Cortex of kidney (tissue), 1 donor: ENCODE measurements at places on chromosomes 6 and 20.

DNA sequence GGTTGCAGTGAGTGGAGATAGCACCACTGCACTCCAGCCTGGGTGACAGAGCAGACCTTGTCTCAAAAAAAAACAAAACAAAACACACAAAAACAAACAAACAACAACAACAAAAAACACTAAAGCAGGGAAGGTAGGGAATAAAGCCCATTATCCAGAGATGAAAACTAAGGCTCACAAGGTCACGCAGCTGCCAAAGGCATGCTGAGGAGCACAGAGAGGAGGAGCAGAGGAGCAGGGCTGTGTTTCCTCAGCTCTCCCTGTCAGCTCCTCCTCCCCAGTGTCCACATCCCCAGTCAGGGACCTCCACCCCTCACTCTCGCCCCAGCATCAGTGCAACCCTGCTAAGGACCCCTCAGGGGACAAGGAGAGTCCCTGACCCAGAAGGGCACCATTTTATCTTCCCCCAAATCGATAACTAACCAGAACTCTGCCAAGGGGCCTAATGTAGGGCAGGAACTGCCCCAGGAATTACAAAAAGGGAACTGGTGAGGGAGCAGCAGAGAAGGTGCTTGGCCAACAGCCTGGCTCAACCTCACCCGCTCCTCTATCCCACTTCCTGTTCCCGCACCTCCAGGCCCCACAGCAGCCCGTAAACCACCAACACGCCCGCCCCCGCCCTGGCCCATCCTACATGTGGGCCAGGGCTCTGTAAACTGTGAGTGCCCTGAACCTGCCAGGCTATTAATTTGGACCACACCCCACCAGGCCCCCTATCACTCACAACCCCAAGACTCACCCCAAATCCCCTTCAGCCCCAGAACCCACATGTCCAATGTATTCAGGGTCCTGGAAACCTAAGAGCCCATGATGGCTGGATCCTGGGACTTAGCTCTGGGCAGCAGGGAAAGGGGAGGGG is 9.0 kb downstream of the TEAD3 start:
- DNase-seq: no peak

GRCh38 chr6:81624453-81624852 is 128.0 kb downstream of the TENT5A start:
- DNase-seq: no peak

DNA sequence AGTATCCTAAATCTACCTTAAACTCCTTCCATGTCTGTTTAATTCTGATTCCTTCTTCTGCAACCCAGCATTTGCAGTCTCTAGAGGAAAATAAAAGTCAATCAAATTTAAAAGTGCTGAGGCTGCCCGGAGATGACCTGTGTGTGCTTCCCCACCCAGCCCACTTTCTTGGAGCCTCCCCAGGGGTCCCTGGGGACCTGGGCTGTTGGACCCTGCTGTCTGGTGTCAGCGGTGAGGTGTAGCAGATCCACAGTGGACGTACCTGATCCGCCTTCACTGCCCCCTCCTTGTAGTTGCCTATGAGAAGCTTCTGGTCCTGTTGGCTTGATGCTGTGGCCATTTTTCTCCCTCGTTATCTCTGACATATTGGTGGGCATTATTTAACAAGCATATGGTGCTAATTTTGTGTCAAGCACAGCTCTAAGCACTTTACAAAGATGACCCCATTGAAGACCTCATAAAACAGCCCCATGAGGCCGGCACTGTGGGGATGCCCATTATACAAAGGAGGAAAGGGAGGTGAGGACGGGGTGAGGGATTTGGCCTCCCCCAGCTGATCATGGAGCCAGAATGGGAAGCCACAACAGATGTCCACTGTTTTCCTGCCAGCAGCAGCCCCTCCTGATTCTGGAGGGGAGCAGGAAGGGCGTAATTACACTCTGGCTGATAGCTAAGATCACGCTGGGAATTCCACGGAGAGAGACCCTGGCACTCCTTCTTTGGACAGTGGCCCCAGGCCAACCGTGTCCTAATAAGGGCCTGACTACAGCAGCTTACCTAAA is 628.2 kb downstream of the CDH26 start:
- no peak for DNase-seq

DNA sequence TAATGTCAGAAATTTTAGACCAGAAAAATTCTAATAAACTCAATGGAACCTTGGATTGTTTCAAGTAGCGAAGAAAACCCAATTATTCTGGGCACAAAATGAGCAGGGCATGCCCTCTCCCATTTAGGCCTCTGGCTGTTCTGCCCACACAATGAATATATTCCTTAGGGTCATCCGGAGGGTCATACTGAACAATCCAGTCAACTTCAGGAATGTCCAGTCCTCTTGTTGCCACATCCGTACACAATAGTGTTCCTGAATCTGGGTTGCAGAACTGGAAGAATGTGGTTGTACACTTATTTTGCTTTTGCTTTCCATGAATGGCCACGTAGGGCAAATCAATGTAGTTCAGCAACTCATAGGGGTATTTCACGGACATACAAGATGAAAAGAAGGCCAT is 23.4 kb upstream of the RNF144B start:
- no peak for DNase-seq

DNA sequence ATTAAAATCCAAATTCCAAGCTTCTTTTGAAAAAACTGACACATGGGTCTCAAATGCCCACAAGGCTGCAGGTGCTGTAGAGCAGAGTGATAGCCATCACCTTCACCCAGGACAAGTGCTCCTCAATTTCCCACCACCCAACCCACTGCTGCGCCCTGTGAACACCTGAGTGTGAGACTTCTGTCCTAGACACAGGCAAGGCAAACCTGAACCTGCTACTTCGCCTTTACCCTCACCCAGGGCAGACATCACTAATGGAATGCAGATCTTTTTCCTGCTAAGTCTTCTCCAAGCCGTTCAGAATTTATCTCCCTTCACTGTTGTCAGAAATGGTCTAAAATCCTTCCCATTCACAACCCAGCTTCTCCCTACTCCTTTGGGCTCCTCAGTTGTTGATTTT is 65.9 kb downstream of the PREX1 start:
- DNase-seq: no peak

DNA sequence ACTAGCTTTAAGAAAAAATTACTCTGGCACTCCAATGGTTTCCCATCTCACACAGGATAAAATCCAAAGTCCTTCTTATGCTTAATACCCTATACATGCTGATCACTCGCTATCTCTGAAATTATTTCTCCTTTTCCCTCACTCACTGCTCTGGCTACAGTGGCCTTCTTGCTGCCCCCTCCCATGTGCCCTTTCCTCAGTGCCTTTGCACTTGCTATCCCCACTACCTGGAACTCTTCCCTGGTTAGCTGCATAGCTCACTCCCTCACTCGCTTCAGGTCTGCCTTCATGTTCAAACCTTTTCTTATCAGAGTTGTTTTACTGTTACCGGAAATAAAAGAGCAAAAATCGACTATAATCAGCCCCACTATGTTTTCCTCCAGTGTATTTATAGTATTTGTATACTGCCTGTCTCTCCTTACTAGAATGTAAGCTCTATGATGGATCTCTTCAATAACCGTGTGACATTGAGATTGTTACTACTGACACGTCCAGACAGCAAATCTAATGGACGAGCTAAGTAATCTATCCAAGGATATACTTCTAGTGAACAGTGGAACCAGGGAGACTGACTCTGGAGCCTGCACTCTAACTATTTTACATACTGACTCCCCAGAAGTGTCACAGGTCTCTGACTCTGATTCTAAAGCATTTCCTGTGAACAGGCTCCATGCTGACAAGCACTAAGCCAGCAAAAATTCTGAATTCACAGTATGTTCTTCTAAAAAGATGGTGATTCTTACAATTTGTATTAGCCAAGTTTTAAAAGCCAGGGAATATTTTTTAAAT is 25.1 kb downstream of the FKBP5 start:
- DNase-seq: no peak

GRCh38 chr6:52731719-52732118 is 31.6 kb downstream of the GSTA2 start:
- DNase-seq: no peak

GRCh38 chr6:87196275-87196842 is 41.0 kb downstream of the ZNF292 start:
- DNase-seq: no peak

DNA sequence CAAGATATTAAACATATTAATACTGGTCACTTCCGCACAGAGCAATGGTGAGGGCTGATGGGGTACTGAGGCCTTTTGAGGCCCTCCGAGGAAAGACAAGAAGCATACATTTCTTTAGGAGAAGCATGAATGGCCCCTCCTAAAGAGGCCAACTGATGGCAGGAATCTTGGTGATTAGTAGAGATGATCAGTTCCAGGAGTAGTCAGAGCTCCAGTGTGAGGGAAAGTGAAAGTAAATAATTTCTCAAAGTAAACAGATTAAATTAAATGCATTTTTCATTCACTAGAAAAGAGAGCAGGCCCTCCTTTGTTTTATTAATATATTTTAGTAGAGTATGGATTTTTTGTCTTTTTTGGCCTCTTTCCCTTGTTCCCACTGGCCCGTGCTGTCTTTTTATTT is 38.2 kb downstream of the NOX3 start:
- no peak for DNase-seq

DNA sequence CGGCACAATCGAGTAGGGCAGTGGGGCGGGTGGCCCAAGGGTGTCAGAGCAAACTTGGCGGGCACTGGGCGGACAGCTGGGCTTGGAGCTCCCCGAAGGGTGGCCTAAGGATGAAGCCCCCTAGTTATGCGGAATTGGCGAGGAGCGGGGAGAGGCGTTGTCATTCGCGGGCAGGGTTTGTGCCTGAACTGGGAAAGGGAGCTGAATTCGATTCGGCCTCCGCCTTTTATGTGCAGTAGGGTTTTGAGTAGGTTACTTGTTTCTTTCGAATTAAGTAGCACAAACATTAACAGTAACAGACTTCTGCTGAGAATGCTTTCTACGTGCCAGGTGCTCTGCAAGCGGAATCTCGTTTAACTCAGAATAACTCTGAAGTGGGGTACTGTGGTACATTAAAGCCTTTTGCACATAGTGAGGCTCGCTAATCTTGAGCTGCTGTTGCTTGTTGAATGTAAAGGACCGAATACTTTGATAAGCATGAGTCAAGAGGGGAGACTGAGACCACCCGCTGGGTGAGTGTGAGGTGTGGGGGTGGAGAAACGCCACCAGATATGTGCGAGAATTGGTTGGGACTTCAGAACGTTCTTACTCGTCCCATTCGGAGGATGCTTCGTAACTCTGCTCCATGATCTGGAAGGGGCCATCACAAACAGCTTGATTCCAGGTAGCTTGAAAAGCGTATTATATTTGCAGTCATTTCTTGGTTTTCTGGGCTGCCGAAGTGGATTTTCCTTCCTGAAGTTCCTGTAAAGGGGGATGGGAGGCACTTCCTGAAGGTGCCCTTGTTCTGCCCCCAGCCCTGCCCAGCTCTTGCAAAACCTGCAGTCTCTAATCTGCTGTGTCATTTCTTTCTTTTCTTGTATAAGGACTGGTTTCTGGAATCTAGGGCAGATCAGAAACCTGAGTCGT is 833 bp downstream of the RAB5IF start:
- no peak for DNase-seq

DNA sequence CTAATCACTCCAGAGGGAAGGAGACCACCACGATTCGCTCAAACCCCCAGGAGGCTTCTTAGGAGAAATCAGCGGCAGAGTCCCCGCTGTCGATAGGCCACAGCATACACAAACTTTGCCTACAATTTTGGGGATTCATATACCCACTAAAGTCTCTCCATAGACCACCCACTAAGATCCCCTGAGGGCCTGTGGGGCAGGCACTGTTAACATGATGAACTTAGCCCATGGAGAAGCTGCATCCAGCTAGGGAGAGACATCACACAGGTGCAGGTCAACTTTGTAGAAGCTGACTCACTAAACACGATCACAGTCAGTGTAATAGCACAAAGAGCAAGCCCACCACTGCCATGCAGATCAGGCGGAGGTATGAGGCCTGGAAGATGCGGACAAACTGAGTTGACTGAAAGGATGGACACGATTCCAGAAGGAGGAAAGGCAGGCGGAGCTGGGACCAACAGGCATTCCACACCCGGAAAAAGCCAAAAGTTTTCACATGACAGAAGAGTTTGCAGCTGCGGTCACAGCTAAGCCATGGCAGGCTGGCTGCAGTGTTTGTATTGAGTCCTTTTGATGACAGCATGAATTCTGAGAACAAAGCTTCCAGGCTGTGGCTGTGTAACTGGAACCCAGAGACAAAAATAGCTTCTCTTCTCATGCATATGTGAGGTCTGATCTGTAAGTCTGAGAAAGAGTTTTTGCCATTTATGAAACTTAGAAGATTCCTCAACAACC is 75.7 kb upstream of the QKI start:
- no peak for DNase-seq

DNA sequence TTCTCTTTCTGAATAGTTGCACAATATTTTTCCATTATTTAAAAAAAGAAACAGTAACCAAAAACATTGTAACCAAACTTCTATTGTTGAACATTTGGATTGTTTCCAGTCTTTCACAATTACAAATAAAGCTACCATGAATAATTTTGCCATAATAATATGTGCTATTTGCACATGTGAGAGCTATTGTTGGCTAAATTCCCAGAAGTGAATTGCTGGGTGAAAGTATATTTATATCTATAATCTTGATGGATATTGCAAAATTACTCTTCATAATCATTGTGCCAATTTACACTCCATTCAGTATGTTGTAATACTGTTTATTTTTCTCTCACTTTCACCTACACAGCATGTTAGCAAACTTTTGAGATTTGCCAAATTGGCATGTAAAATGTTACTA is 36.6 kb upstream of the SLC22A16 start:
- DNase-seq: no peak

DNA sequence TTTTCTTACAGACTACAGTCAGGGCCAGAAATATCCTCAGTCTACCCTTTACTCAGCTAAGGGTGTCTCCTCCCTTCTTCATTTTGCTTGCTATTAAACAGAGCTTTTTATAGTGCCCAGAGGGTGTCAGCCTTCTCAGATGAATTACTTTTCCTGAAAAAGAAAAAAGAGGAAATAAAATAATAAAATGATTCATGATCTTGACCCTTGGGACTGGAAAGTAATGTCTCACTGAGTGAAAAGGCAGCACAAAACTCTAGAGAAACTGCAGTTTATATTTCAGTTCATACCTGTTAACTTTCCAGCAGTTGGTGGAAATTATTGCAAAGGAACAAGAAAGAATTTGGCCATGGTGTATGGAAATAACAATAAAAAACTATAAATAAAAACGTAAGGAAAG is 170.6 kb downstream of the IBTK start:
- DNase-seq: no peak

DNA sequence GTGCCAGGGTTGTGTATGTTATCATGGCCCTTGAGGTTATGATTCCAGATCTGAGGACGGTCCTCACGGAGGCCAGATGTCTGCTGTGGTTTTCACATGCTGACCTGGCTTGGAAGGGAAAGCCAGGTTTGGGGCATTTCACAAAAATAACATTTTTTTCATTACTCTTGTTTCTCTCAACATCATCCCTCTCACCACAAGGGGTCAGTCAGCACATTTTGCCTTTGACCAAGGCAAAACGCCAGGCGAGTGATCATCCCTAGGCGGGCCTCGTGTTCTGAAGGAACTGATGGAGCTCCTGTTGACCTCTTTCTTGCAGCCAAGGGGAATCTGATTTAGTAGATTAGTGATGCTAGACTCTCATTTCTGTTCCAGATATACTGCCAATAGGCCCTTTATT is 133.5 kb downstream of the TBC1D7 start:
- DNase-seq: no peak
